ENCODE measurements at places on chromosomes 1 and 21.

DNA sequence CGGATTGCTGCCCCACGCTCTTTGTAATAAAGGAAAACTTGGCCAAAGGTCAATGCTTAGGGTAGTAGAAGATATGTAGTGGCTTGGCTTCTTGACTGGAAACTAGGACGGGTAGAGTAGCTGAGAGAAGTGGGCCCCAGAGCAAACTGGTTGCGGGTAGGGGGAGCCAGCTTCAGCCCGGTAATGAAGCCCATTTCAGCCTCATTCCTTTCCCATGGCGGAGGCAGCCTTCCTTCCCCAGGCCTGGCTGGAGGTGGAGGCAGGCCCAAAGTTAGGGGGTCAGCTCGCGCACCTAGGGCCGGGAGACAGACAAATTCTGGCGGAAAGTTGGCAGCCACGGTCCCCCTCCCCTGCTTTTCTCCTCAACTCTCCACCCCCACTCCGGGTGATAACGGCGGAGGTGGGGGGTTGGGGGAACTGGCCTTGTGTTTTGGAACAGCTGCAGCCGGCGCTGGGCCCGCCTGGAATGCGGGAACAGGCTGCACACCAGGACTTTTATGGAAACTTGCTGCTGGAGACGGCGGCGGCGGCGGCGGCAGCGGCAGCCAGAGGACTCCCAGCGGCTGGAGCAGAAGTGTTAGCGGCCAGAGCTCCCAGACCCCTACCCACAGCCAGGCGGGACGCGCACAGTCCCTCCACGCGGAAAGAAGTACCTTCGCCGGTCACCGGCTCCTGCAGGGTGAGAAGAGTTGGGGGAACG is at the start of gene NEXN:
Gene NEXN, plus strand, starts transcription at position 544 of the 700 bp plus-strand sequence. CDS start 27,483 bp downstream, outside the sequence.
- DNase-seq, result no peak

GRCh38 chr1:204443871-204444581 is 32.4 kb upstream of the PPP1R15B start:
- no peak for DNase-seq

- no peak for DNase-seq
These were observed 57.2 kb upstream of the CNIH3 start for GRCh38 chr1:224558904-224559303.

DNA sequence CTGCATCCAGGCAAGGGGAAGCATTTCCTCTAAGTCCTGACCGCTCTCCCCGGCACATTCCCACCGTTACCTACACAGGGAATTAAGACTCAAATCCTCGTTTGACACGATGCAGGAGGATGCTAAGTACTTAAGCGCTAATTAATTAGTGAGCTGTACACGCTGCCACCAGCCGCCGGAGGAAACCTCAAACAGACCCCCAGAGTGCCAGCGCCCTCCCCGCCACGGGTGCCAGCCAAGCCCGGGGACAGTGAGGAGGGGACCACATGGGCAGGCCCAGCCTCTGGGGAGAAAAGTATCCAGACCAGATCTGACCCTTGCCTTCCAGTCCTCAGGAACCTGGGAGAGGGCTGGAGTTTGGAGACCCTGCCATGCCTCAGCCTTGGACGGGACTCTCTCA is 17.4 kb upstream of the CASZ1 start:
- no peak for DNase-seq

GRCh38 chr1:168390271-168390670 is 109.6 kb downstream of the TBX19 start:
- no peak for DNase-seq

- no peak for DNase-seq
These were observed 5.1 kb downstream of the ABCG1 start for GRCh38 chr21:42223826-42224575.

- DNase-seq, result no peak
These were observed 11.6 kb downstream of the PCBP3 start for GRCh38 chr21:45655124-45655523.

GRCh38 chr1:211282023-211282373 is 22.8 kb downstream of the RCOR3 start:
- no peak for DNase-seq

DNA sequence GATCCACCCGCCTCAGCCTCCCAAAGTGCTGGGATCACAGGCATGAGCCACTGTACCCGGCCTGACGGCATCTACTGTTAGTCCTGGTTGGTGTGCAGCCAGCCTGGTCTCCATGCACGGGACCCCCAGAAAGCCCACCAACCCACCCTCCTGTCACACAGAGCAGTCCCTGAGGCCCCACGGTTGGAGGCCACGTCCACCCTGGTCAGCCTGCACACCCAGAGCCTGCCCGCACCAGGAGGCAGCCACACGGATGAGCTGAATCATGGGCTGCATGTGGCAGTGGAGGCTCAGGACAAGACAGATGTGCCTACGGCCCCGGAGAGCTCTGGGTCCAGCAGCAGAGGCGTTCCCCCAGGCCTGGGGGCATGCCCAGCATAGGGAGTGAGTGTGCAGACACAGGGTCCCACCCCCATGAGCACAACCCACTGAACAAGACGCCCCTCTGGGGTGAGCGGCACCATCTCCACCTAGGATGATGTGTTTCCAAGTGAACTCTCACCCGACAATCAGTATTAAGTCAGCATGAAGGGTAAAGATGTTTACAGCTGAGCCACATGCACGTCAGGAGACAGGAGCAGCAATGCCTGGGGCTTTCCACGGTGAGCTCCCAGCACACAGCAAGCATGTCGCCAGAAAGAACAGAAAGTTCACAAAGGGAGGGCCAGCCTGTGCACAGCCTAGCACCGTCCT is 102.1 kb downstream of the WDR4 start:
- DNase-seq, result no peak

DNA sequence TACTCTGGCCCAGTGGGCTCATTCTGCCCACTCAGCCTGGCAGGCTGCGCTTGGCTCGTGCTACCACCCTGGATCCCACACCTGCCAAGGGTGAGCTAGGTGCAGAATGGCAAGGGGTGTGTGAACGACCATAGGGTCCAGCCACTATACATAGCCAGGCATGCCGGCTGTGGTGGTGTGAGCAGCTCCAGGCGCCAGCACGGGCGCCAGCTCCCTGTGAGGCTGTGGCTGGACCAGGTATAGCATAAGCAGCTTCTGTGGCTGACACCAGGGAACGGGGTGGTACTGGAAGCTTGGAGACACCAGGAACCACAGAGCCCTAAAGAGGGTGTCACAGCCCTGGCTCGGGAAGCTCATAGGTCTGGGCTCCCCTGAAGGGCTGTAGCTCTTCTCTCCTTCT is 18.6 kb downstream of the CCDC18 start:
- DNase-seq, result no peak

GRCh38 chr1:228066891-228067654 is 15.4 kb upstream of the ARF1 start:
- DNase-seq, result no peak

DNA sequence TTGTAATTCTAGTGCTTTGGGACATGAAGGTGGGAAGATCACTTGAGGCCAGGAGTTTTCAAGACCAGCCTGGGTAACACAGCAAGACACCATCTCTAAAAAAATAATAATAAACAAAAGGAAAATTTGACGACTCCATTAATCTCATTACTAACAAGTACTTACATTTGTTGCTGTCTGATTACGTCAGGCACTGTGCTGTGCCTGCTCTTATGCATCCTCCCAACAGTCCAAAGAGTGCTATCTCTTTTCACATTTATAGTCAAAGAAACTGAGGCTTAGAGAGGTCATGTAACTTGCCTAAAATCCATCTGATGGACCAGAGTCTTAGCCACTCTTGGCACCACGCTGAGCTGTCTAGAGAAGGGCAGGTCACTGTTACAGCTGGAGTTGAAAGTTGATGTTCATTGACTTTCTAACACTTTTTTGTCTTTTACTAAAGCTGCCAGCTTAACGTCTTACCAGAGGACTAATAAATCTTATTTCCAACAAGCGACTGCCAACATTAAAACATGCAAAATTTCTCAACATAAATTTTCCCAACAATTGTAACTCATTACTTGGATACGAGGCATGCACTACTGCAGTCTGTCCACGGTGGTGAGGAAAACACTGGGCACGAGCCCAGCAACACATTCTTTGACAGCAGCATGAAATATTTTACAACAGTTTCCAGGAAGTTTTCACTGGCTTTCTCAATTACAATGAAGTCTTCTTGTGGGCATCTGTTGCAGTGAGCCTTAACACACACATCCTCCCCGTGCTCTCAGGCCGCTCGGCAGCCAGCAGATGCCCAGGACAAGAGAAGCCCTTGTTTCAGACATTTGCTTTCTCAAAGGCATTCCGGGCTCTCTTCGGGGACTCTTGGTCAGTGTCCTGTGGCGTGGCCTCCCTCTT is 262.9 kb upstream of the PROX1 start:
- no peak for DNase-seq

DNA sequence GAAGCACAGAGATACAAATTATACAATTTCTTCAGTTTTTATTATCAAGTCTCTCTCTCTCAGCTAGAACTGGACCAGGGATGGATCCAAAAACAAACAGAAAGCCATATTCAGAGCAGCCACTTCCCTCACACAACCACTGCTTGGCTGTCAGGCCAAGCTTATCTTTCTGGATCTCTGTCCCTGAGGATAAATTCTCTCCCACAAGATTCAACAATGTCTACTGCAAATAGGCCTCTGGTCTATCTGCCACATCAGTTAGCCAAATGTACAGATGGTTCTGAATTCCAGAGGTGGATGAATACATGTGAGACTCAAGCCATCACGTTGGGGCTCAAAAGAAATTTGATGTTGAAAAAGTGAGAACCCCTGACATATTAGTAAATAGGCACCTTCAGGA is 350.9 kb downstream of the LTN1 start:
- DNase-seq, result no peak

DNA sequence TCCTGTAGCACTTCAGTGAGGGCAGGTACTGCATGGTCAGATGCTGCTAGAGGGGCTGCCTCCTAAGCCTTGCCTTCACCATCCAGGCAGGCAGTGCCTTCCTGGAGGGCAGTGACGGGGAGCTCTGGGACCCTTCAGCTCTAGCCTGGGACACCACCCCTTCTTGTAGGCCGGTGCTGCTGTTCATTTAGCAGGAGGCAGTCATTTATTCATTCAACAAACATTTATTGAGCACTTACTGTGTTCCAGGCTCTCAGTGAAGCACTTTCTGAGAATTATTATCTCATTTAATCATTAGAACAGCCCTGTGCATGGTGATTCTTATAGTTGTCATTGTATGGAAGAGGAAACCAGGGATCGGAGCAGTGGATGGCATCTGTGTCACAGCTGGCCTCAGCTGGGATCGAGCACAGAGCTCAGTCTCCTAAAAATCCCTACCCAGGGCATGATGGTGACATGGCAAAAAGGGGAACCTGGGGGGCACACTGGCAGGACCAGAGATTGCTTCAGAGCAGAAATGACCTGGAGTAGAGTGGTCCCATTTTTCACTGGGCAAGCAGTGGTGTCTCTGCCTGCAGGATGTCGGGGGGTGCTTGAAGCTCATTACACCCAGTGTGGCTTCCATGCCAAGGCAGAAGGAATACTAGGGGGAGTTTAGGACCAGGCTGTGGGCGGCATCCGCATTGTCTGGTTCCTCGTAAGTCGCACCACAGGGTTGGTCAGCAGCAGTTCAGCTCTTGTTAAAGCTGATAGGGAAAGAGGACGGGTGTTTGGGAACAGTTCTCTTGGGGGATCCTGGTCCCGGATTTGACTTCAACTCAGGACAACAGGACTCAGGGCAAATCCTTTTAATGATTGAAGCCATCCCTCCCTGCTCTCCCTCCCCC is 28.8 kb downstream of the ARHGEF10L start:
- no peak for DNase-seq
